ENCODE measurements at places on chromosomes 4 and X. TPM values are rescaled to one million over a fixed set of nuclear protein-coding genes. Genes with fewer than 3 reads are reported as not detected.

- no peak for DNase-seq
Observed at GRCh38 chrX:19907794-19908193, 20.4 kb upstream of the SH3KBP1 start.

DNA sequence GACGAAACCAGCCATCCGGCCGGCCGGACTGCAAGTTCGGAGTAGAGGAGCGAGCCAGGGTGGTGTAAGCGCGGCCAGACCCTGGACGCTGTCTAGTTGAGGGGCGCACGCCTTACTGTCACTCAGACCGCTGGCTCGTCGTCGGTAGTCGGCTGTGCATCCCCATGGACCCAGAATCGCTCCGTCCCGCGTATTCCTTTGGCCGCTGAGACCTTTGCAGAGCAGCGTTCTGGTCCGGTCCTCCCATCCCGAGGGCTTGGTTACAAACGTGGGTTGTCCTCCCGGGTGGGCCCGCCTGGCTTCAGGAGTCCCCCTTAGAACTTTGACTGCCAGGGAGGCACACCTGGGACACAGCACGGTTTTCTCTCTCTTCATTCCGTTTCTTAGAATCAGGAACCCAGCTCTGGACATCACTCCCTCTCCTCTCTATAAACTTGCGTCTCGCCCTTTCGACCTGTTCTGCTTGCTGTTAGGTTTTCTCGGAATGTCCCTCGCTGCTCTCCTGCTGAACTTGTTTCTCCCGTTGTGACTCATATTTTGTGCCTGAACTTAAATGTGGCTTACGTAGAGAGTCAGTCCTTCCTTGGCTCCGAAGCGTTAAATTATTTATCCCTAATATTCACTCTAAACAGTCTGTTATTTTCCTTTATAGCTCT, 672 bp downstream of the PGM2 start:
- no peak for DNase-seq

- DNase-seq: no peak
Observed at GRCh38 chrX:40258909-40259308, 161.2 kb upstream of the BCOR start.

- no peak for DNase-seq
Observed at GRCh38 chr4:90403781-90404180, 276.6 kb downstream of the CCSER1 start.

Gene MBNL3
- total RNA-seq: 14.6 TPM

Data from mesenteric fat pad (tissue), 1 donor.